ENCODE measurements at places on chromosomes 11 and 22. TPM values are rescaled to one million over a fixed set of nuclear protein-coding genes. Genes with fewer than 3 reads are reported as not detected.

Gene ELMOD1
- not detected for total RNA-seq

Gene LMNTD2
- 3.0 TPM for total RNA-seq

Gene LRRC56
- total RNA-seq, result 0.34 TPM

Gene MPPED2
- not detected for total RNA-seq

Gene BDNF
- 0.08 TPM for total RNA-seq

Gene MS4A4E
- not detected for total RNA-seq

Gene SCUBE2
- 1.3 TPM for total RNA-seq

Gene DEUP1
- total RNA-seq, result not detected

Gene SCT
- not detected for total RNA-seq

Gene ANGPTL5
- not detected for total RNA-seq

Gene OR52B6
- not detected for total RNA-seq

Gene SLC7A4
- 0.47 TPM for total RNA-seq
